Sciatic nerve (tissue), 2 donors: ENCODE measurements at places on chromosomes 7 and 10.

GRCh38 chr10:103098240-103098639, 94.8 kb downstream of the NT5C2 start:
- no peak for DNase-seq

- no peak for DNase-seq
Observed at GRCh38 chr7:136526408-136527105, 341.9 kb upstream of the CHRM2 start.

DNA sequence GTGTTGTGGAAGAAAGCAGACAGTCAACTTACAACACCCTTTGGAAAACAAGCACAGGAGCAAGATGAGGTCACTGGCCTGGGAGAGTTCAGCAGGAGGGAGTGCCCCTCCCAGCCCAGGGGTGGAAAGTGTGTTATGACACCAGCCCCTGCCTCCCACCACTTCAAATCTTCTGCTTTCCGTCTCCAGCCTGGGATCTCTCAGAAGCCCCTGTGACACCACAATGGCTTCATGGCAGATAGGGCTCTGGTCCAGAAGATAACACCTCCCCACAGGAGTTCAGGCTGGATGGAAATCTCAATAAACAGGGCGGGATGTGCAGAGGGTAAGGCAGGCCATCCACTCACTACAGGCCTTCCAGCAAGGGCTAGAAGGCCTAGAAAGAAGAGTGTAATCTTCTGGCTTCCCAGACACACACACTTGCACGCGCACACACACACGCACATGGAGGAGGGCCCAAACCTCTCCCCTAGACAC, 48.7 kb upstream of the ZMIZ1 start:
- peak; percentile 60 for DNase-seq

GRCh38 chr7:151415375-151416105, 5.7 kb upstream of the WDR86 start:
- no peak for DNase-seq

DNA sequence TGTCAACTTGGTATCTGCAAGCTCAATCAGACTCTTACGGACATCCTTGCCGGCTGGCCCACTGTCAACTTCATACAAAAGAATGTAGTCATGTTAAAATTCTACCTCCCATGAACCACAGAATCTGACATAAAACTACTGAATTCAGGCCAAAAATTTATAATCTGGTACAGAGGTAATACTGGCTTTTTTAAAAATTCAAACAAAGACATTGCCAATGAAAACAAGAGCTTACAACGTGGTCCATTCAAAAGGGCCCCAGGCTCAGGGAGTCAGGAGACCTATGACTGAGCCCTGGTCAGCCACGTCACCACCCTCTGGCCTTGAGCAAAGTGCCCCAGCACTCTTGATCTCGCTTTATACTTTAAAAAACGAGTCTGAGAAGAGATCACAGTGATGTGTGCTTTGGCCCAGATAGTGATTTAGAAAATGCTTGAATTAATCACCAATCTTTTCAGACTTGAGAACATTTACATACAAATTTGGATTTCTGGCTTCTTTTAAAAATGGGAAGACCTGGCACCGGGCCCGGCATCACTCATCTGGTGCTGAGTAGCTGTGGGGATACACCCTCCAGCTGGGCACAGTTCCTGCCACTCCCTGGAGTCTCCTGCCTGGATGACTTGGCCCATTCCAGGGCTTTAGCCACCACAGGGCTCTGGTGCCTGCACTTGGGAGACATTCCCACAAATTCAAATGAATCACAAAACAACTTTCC, 94.1 kb downstream of the PIP4K2A start:
- DNase-seq: peak; percentile 79

- DNase-seq: no peak
Observed at GRCh38 chr10:102677331-102678067, 33.2 kb downstream of the TRIM8 start.

DNA sequence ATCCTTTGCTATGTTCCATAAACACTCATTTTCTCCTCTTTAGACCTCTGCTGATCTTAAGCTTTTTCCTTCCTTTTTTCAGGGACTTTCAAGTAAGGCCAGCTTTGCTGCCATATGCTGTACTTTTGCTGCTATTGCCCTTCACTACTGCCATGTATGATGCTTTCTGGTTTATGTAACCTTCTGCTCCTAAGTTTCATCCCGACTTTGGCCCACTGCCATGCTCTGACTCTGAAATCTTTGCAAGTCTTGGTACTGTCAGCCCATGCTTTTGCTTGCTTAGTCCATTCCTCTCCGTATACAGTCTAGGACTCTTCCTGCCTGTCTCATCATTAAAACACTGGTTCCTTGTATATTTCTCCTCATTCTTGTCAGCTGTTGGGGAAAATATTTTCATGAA, 152.4 kb downstream of the RNF133 start:
- no peak for DNase-seq

DNA sequence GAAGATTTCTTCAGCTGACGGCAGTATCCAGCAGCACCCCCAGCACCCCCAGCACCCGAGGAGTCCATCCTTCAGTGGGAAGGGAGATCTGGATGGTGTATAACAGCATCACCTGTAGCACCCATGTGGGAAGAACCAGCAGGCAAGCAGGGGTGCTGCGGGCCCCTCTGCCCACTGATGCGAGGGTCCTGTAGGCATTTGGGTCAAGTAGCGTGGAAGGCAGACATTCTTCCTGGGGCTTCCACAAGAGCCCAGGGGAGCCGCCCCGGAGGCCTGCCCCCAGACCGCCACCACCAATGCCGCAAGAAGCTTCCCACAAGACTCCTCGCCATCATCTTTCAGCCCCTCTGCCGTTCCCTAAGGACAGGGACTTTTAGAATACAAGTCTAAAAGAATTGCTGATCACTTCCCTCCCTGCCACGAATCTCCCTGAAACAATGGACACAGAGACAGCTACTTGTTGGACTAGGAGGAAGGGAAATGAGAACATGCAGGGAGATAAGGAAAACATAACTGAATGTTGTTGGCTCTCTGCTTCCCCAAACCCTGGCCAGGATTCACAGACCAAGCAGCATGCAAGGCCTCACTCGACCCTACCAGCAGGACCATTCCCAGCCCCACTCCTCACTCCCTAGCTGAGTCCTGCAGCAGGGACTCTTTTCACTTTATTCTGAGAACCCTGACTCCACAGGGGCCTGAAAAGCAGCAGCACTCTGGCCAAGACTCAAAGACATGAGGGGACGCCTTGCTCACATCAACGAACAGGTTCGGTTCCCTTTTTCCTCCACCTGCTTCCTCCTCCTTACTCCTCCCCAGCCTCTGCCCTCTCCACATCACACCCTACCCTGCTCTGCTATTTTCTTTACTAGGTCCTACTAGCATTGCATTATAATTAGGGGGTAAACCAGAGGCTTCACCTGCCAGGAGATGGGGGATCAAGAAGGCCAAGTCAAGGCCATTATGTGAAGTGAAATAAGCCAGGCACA, 164.5 kb downstream of the HERPUD2 start:
- DNase-seq: no peak

DNA sequence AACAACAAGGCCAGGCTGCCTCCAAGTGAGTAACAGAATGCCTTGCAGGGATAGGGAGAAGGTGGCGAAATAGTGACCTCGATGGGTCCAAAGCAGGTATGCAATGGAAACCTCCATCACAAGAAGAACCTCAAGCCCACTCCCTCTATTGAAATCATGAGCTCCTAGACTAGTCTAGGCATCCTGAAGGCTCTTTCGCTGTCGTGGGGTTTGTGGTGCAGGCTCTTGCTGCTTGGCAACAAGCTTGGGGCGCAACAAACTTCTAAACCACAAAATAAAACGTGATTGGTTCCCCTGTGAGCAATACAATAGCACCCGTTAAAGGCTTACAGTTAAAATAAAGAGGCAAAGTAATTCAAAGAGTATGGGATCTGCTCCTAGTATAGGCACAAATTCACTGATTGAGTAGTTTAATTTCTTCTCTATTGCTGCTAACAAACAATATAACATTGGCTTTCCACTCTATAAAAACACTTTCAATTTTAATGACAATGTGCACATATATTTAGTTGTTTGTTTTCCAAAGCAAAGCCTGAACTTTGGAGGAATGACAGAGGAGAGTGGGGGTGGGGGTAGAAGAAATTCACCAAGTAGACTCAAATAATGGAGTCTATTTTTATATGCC, 64.1 kb downstream of the C10orf67 start:
- no peak for DNase-seq

GRCh38 chr10:6025683-6026255, 36.4 kb downstream of the IL2RA start:
- no peak for DNase-seq

- no peak for DNase-seq
Observed at GRCh38 chr10:67812007-67812406, 26.0 kb downstream of the DNAJC12 start.

DNA sequence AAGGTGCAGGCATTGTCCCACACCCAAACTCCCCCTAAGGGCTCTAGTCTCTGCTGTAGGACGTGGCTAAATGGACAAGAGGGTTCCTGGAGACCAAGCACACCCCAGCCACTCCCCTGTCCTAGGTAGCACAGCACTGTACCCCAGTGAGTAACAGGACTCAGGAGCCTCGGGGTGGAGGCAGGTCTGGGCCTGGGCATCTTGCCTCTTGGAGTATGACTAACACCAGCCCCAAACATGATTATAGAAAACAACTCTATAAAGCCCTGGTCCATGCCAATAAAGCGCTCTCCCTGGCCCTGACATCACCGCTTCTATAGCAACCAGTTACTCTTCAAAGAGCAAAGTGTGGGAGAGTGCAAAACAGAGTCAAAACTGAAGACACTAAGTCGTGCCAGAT, 195.0 kb downstream of the CALN1 start:
- DNase-seq: no peak

GRCh38 chr7:50658696-50659095, 93.5 kb upstream of the DDC start:
- DNase-seq: no peak

DNA sequence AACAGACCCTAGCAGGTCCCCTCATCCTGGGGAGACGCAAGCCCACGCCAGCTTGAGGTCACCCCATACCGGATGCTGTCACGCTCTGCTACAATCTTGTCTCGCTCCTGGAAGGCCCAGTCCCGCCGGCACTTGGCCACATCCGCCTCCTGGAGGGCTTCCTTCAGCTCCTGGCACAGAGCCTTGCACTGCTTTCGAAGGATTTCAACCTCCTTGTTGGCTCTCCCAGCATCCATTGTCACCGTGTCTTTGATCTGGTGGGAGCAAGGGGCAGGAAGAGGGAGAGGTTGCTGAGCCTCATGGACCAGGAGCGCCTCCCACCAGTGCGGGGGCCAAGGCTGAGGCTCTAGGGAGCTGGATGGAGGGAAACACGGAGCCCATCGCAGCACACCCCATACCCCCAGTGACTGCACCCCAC, 90.9 kb downstream of the DLG5 start:
- DNase-seq: no peak

GRCh38 chr10:122347170-122347841, 27.2 kb upstream of the PLEKHA1 start:
- no peak for DNase-seq

DNA sequence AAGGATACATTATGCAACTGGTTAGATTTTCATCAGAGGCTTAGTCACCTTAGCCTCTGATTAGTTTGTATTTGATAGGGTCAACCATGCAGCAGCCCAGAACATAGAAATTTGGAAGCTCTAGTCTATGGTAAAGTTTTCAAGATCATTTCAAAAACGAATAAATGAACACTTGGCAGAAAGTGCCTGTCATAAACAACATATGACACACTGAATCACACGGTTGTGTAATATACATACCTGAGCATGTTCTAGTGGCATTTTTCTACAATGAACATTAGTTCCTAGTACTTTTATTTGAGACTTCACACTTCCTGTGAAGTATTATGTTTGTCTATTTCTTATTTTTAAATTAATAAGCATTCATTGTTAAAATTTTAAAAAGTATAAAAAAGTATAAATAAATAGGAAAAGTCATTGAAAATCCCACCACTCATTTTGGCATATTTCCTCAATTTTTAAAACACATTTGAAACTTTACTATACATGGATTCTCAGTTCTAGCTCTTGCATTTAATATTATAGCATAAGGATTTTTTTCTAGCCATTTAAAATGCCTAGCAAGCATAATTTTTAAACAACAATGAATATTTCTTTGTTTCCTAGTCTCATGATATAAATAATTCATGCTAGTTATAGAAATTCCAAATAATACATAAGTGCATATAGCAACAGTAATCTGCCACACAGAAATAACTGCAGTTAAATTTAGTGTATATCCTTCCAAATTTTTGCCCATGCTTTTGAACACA, 25.7 kb upstream of the PRPS1L1 start:
- DNase-seq: no peak

DNA sequence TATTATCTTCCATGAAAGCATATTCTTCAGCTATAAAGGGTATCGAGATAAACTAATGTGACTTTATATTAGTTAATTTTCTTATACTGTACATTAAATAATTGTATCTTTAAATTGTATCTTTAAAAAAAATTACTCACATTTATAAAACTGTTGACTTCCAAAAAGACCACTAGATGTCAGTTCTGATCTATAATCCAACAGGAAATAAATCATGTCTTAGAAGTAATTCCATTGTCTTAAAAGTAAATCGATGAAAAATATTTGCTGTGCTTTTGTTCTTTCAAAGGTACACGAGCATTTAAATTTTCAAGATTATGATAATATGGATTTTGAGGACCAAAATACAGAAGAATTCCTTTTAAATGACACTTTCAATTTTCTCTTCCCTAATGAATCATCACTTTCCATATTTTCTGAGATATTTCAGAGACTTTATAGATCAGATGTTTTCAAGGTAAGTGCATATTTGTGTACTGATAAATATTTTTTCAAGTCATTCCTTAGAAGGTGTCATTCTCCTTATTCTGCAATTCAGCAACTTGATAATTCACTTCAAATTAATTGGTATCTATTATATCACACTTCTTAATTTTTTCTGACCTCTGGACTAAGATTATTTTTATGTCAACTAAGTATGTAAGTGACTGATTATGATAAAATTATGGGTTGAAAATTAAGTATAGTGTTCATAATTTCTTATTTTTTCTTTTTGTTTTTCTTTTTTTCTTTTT, 138.5 kb downstream of the CPED1 start:
- DNase-seq: no peak

DNA sequence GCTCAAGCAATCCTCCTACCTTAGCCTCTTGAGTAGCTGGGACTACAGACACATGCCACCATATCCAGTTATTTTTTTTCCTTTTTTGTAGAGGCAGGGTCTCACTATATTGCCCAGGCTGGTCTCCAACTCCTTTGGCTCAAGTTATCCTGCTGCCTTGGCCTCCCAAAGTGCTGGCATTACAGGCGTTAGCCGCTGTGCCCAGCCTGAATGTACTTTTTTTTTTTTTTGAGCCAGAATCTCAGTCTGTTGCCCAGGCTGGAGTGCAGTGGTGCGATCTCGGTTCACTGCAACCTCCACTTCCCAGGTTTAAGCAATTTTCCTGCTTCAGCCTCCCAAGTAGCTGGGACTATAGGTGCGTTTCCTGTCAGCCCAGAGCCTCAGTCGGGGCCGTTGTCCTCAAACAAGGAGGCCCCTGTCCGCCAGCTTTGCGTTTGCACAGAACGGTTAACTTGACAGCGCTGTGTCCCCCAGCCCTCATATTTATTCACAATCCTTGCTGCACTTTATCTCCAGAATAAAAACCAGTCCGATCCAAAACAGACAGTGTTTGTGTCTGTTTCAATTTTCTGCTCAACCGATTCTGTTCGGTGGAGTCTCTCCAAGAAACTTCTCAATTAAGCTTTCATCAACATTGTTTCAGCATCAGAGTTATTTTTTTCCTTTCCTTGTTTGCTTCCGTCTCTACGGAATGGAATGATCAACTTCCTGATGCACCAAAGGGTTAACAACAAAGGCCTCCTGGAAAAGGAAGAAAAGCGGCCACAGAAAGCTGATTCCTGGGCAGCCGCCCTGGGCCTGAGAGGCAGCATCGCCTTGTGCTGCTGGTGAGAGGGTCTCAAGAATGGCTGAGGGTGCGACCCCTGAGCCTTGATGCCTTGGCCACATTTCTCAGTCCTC, 64.5 kb downstream of the PDIA4 start:
- peak; percentile 56 for DNase-seq

- no peak for DNase-seq
Observed at GRCh38 chr7:31883761-31884164, 186.4 kb downstream of the PDE1C start.
